GM23338 (cell line): ENCODE measurements at places on chromosomes 2 and 18.

GRCh38 chr2:167127135-167127534 lies 238.9 kb downstream of the XIRP2 start:
- DNase-seq = peak; percentile 23

DNA sequence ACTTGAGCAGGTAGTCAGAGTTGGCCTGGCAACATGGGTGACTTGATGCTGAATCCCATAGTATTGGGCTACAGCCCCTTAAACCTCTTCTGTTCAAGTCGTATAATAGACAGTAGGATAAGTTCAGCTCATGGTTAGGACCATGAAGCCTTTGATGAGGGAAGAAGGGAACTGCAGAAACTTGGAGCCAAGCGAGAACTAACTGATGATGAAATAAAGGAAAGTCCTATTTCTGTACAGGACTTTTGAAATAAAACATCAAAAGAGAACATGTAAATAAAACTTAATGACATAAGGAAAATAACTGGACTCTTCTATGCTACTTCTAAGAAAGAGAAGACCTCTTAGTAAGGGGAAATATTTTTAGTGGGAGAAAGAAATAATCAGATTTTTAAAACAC lies 51.2 kb upstream of the UGP2 start:
- DNase-seq = no peak

GRCh38 chr2:240851078-240851991 lies 17.3 kb upstream of the AGXT start:
- peak; percentile 90 for DNase-seq

- DNase-seq = no peak
These were observed 13.8 kb downstream of the BABAM2 start for GRCh38 chr2:27904405-27904665.

- DNase-seq = no peak
These were observed 32.7 kb upstream of the FHL2 start for GRCh38 chr2:105431367-105432043.

DNA sequence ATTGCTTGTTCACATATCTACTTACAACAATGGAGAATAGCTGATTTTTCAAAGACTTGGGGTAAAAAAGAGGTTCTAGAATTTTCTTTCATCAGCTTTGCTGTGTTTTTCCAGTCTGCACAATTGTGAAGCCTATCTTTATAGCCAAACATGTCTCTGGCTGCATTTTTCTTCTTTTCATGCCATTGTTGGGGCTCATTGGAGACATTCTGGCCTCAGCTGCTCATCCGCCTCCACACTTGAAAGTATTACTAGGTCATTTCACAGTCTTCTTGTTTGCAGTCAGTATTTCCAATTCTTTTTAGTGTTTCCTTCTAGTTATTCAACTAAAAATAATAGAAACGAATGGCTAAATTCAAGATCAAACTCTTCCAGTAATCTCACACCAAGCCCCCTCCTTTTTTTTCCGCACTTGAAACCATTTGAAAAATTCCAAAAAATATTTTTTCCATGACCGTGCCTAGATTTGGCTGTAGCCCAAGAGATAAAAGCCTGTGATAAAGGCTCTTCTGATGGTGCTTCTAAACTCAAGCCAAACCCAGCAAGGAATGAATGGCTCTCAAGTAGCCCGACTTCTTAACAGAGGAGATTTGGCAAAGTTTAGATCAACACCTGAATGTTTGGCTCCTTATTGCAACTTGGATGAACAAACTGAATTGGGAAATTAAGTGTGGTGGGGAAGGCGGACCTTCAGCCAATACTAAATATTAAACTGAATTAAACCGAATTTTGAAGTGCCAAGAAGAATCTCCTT lies 103.4 kb downstream of the NRP2 start:
- DNase-seq = no peak

DNA sequence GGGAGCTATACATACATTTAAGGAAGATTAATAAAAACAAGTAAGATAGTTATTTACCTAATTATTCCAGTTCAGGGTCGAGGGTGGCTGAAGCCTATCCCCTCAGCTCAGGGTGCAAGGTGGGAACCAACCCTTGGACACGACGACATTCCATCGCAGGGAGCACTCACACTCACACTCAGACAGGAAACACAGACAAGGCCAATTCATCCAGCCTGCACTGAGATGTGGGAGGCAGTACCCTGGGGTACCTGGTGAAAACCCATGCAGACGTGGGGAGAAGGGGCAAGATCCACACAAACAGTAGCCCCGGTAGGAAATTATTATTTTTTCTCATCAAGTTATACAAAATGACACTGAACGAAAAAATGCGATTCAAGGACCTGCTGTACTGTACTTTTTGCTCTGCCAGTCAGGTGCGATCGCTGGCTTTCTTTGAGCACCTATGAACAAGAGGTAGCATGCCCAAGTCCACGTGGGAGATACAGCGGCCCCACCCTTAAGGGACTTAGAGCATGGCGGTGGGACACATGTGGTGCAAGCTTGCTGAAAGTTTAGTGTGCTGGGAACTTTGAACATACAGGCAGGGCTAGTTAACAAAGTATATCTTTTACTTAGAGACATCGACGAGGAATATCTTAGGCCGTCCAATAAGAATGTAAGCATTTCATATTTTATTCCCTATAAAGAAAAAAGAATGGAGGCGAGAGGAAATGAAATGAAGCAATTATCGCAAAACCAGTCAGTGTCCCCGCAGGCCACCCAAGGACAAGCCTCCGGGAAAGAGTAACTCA lies 624 bp downstream of the METTL8 start:
- peak; percentile 57 for DNase-seq

GRCh38 chr2:60445684-60446179 lies 107.7 kb downstream of the BCL11A start:
- no peak for DNase-seq

DNA sequence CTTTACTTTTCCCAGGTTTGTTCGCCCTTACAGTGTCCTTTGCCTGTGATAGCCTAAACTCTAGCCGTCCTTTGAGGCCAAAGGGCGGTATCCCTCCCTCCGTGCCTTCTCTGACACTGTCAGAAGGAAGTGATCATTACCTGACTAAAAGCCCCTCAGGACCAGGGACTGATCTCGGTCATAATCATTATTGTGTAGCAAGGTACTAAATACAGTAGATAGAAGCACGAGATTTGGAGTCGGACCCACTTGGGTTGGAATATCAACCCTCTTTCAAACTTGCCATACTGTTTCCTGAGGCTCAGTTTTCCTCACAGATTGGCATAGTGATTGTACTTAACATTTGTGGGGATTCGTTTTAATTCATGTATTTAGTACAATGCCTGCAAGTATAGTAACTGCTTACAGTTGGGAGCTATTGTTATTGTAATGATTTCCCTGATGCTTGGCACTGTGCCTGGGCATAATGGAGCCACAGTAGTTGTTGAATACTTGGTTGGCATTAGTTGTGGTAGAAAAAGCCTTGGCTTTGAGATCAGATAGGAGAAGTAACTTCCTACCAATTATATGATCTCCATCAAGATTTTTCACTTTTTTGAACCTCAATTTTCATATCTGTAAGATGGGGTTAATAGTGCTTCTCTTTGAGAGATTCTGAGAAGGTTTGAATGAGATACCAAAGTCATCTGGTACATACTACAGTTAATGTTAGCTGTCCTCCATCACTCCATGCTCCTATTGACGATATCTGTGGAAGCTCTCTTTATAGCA lies 836 bp downstream of the STK11IP start:
- no peak for DNase-seq

- no peak for DNase-seq
These were observed 81.4 kb downstream of the LYPD1 start for GRCh38 chr2:132588576-132588975.

DNA sequence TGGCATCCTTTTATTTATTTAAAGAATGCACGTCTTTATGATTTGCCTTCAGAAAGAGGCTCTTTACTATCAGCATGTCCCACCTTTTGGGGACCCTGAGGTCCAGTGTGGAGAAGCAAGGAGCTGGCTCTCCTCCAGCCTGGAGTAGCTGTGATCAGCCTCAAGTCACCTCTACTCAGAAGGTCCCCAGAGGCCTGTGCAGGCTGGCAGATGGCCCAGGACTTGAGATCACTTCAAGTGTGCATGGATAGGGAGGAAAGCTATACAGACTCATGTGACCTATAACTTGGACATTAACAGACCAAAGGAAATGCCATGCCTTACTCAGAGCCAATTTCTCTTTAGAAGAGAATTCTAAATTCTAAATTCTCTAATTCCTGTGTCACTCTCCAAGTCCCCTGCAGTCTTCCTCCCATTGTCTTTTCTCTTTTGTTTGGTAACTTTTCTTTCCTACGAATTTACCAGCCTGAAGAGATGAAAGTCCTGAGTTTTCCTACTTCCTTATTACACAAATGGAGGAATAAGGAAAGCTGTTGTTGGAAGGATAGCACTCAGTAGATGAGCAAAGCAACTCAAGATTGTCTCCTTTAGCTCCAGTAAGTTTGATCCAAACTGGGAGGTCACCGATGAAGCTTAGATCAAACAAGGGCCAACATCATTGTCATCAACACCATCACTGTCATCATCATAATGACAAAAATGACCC lies 163.9 kb downstream of the GFPT1 start:
- DNase-seq = no peak

DNA sequence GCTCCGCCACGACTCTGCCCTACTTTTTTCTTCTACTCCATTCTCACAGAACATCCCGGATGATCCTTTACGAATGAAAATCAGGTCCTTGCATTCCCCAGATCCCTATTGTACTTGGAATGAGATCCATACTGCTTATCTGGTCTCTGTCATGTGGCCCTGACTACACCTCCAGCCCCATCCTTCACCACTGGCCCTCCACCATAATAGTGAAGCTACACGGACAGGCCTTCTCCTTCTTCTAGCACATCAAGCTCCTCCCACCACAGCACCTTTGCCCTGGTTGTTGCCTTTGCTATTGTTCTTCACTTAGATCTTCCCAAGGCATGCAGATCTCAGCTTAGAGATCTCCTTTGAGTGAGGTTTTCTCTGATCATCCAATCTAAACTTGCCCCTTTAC lies 20.1 kb upstream of the RMDN2 start:
- DNase-seq = no peak

GRCh38 chr2:62947403-62947802 lies 103.2 kb upstream of the OTX1 start:
- DNase-seq = no peak

GRCh38 chr18:51623653-51624052 lies 426.2 kb upstream of the MEX3C start:
- DNase-seq = no peak

- DNase-seq = no peak
These were observed at the start of gene NEURL3 for GRCh38 chr2:96505231-96505889. TSS of gene NEURL3 (minus strand) at chr2:96505357. CDS start at chr2:96505286, 71 bp downstream.

DNA sequence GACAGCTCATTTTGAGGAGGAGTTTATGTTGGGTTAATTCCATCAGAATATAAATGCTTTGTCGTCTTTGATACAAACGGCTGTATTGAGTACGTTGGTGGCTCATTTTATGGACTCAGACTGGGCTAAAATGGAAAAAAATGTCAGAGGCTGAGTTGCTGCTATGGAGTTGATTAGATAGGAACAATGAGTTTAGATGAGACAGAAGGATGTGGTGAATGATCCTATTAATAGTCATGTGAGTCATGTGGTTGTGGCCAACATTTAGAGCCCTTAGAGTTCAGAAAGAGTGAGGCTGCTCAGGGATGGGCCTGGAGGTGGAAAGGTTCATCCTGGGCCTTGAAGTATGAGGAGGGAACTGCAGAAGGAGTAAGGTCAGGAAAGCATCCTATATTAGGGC lies 434.2 kb downstream of the MEIS1 start:
- DNase-seq = no peak

DNA sequence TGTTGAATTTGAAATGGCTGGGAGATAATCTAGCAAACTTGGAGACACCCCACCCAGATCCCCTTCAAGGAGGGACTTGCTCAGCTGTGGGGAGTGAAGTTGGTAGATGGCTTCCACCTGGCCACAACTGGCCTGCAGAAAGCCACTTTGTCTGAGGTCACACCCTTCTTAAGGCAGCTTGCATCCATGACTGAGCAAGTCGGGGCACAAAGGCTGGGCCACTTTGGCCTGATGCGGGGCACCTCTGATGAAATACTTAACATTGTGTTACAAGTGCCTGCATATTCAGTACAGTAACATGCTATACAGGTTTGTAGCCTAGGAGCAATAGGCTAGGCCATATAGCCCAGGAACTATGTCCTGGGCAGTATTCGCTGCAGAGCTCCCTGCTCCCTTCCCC lies 13.4 kb upstream of the RPL37A start:
- DNase-seq = no peak

DNA sequence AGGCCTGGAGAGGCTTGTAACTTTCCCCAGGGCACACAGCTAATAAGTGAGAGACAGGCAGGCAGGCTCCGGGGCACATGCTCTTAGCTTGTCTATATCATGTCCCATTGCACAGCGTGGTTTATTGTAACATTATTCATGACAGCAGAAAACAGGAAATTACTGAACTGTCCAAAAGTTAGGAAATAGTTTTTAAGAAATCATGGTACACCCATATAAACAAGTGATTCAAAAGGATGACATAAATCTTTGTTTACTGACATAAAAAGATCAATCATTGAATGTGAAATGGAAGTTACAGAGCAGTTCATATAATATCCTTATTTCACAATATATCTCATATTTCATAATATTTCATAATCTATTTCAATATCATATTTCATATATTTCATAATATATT lies 34.3 kb upstream of the TXNDC2 start:
- no peak for DNase-seq
